Stimulated activated CD4-positive, alpha-beta T cell treated with anti-CD3 and anti-CD28 coated beads, Interleukin-4, amount 100 ng/mL, for 48 hours (primary cell): ENCODE measurements at places on chromosomes 3 and 15.

GRCh38 chr3:44729384-44729910, at the start of gene ZNF501:
Gene ZNF501 (plus strand): TSS chr3:44729635. CDS start chr3:44734422, 4,787 bp downstream.
- peak; percentile 81 for DNase-seq

DNA sequence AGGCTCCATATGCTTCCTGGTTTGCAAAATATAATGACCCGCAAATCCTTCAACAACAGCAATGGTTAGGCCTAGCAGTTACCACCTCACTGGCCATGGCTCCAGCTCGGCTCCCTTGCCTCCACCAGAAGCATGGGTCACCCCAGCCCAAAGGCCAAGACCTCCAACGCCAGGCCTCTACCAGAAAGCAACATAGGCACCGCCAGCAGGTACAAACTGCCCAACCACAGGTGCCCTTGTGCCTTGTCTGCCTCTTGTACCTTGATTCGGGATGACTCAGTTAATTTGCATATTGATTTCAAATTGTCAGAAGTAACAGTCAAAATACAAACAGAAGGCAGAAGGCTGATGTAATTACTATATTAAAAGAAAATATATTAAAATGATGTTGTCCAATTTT, 124.7 kb downstream of the IL5RA start:
- no peak for DNase-seq

GRCh38 chr3:164641071-164641470, 437.2 kb downstream of the SI start:
- no peak for DNase-seq

GRCh38 chr15:35783203-35783602, 237.2 kb upstream of the DPH6 start:
- DNase-seq, result no peak

- no peak for DNase-seq
Measured at GRCh38 chr3:64901522-64901885, 213.7 kb upstream of the ADAMTS9 start.

DNA sequence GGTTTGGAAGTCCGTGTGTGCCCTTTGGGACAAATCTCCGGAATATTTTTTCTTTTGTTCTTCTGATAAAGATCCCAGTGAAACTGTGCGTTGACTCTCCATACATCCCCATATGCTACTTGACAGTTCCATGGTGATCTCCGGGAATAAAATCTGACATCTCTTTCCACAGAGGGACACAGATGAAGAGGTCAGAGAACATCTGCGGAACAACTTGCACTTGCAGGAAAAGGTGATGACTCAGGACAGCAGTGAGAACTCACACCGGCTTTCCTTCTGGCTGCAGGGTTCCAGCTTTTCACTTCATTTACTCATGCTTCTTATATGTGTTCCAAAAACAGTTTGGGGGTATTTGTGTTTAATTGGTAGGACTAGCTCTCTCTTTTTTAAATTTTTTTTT, 157.5 kb upstream of the CHRM5 start:
- no peak for DNase-seq

DNA sequence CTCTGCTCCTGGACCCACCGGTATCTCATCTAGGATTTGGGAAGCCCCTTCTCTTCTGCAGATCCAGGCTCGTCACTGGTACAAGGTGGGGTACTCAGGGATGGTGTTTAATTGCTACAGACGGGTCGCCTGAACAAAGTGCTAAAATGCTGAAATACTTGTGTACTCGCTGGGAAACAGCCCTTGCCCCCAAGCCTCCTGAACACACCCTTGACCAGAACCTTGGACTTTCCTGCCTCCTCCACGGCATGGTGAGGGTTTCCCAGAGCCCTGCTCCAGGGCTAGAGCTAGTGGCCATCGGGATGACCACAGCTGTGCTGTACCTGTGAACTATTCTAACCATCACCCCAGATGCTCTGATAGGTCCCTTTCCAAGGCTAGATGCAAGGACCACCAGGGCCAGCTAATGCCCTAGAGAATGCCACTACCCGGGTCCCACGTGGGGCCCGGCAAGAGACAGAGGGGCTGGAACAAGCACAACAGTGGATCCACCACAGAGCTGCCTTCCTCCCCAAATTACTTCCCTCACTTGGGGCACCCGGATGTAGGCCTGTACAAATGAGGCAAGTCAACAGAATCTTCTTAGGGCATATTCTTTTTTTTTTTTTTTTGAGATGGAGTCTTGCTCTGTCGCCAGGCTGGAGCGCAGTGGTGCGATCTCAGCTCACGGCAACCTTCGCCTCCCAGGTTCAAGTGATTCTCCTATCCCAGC, 267.3 kb downstream of the FOXP1 start:
- DNase-seq, result no peak

GRCh38 chr3:47016934-47017435, 37.5 kb downstream of the NBEAL2 start:
- no peak for DNase-seq

- DNase-seq, result no peak
Measured at GRCh38 chr3:160136421-160136820, 88.8 kb upstream of the C3orf80 start.

DNA sequence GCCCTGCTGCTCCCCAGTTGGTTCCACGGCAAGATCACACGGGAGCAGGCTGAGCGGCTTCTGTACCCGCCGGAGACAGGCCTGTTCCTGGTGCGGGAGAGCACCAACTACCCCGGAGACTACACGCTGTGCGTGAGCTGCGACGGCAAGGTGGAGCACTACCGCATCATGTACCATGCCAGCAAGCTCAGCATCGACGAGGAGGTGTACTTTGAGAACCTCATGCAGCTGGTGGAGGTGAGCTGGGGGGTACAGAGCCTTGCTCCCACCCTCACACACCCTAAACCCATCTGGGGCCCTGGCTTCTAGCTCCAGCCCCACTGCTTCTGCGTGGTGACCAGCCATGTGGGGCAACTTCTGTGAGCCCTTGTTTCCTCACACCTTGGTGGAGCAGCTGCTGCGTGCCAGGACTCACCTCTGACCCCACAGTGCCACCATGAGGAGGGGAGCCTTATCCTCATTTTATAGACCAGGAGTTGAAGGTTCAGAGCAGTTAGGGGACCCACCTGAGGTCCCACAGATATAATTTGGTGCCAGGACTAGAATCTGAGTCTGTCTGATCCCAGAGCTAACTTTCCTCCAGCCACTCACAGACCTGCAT, 13.3 kb upstream of the LMAN1L start:
- no peak for DNase-seq
